ENCODE measurements at places on chromosomes 13 and 19.

DNA sequence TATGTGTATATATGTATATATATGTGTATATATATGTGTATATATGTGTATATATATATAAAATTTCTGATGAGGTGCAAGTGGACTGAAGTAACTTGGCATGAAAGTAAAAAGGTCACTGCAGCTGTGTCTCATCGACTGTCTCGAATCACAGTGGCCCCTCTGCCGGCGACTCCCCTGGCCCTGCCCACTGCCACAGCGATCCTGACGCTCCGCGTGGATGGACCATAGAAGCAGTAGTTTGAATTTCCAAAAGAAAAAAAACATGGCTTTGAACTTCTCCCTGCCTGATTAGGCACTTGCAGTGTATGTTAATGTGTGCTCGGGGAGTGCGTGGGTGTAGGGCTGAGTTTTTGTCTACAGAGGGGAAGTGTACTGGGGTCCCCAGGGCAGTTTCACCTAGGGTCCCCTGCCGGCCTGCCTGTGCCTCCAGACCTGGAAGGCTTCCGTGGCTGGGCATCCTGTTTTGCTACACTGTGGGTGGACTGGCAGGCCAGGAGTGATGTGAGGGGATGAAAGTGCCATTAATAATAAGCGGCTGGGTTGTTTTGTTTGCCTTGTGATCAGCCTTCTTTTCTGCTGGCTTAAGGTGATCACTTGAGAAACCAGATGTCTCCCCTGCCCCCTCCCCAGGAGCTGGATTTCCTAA is 10.8 kb downstream of the ZIC5 start:
- DNase-seq: no peak

- no peak for DNase-seq
Measured at GRCh38 chr13:31978021-31978420, 53.6 kb upstream of the FRY start.

DNA sequence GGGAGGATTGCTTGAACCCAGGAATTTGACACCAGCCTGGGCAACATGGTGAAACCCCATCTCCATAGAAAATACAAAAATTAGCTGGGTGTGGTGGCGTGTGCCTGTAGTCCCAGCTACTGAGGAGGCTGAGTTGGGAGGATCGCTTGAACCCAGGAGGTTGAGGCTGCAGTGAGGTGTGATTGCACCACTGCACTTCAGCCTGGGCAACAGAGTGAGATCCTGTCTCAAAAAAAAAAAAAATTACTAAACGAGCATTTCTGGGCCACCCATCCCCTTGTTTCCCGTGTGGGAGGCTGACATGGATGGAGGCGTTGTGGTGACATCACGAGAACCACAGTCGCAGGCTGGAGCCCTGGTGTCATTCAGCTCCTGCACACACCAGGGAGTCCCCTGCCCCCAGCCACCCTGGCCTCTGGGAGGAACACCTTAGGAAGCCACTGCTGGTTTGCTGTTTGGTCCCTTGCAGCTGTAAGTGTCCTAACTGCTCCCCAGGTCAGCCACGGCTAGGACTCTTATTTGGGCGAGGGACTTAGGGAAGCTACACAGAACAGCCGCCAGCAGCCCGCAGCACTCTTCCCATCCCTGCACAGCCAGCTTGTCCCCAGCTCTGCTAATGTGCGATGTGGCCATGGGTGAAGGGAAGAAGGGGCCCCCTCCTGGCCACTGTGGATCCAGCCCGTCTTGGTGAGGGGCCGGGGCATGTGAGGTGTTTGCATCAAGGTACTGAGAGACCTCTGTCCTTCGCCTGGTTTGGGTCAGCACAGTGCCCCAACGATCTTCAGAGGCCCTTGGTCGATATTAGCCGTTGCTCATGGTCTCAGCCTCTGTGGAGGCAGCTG is 12.7 kb downstream of the NKPD1 start:
- no peak for DNase-seq

DNA sequence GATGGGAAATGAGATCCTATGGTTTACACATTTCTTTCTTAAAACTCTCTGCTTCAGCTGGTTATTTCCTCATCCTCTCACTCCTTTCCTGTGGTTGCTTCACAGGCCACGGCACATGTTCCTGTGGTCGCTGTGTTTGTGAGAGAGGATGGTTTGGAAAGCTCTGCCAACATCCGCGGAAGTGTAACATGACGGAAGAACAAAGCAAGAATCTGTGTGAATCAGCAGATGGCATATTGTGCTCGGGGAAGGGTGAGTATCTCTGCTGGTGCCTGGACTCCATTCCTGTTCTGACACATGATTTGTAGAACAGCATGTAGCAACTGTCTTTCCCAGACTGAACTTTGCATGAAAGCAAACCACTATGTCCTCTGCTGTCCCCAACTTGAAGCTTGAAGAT is 254.2 kb downstream of the ITGBL1 start:
- peak; percentile 16 for DNase-seq

DNA sequence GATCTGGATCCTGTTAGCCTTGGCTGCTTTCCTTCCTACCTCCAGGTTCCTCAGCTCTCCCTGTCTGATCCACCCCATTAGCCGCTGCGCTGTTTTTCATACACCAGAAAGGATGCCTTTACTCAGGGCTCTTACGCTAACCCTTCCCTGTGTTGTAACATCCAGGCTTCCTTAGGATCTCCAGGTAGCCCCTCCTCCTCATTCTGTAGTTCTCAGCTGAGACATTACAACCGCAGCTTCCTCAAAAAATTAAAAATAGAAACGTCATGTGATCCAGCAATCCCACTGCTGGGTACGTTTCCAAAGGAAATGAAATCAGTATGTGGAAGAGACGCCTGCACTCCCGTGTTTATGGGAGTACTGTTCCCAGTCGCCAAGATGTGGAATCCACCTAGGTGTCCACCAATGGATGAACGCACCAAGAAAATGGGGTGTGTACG is 18.4 kb upstream of the MYADM start:
- DNase-seq: peak; percentile 90

- no peak for DNase-seq
Measured at GRCh38 chr13:30446126-30446500, 19.6 kb downstream of the HMGB1 start.

DNA sequence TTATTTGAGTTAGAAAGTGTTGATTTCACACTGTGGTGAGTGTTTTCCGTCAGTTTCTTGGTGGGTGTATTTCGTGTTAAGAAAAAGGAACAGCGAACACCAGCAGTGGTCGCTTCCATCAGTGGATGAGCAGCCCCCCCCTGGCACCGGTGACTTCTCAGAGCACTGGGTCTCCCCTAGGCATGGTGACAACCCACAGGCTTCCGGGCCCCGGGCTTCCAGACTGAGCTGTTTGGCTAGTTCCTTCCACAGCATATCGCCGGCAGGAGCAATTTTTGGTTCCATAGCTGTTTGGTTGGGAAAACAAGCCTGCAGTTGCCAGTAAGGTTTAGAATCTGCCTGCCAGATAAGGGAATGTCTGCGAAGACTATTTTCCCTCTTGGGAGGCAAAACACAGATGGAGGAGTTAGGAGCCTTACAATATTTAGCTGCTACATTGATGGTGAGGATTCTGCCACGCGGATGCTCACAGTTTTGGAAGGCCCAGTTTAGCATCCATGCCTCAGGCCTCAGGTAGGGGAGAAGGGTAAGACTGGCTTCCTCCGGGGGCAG is 18.7 kb upstream of the ZNF536 start:
- no peak for DNase-seq

GRCh38 chr13:36369268-36370107 is 23.3 kb upstream of the SPART start:
- no peak for DNase-seq

- no peak for DNase-seq
Measured at GRCh38 chr19:48568345-48568886, 16.4 kb downstream of the SULT2B1 start.

DNA sequence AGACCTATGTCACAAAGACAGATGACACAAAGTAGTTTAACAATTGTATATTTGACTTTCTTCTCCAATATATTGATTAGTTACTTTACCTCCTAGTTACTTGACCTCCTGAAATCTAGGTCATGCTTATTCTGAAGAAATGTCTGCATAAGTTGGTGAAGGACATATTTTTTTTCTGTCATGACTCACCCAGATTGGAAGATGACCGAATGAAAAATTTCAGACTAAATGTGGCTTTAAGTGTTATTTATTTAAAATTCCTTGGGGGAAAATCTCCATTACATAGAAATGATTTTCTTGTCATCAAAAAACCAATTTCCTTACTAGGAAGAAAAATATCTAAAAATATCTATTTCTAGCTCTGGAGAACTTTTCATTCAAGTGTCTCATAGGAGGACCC is 217.1 kb downstream of the POSTN start:
- DNase-seq: no peak

- DNase-seq: peak; percentile 81
Measured at GRCh38 chr13:21435687-21436151, 23.4 kb downstream of the ZDHHC20 start.

DNA sequence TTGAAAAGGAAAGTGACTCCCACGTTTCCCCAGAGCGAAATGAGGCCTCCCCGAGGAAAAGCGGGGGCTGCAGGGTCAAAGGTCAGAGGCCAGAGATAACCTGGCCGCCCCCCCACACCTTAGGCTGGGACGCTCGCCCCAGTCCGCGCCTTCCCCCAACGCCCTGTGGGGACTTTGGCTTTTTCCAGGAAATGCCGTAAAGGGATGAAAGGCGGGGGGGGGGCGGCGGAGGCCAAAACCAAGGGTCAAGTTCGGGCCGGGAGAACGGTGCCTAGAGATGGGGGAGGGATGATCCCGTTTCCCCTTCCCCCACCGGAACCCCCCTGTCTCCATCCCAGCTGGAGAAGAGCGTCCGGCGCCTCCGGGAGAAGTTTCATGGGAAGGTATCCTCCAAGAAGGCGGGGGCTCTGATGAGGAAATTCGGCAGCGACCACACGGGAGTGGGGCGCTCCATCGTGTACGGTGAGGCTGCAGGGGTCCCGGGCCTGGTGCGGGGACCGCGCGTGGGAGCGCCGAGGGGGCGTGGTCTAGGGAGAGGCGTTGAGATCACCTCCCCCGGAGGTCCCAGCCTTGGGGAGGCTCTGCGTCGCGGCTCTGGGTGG is 575 bp downstream of the SHFL start:
- no peak for DNase-seq

DNA sequence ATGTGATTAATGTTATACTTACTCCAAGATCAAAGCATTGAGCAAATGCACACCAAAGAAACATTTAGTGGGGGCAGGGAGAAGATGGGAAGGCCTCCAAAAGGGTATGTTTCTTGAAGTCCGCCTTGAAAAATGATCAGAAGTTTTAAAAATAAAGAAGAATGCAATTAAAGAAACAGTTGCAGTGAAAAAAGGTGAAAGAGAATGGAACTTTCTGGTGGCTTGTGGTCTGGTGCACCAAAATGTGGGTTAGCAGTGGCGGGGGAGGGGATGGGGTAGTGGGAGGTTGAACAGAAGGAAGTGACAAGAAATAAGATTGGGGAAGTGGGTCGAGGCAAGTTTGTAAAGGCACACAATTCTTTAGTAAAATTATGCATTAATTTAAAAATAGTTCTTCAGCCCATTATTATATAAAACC is 2.5 kb downstream of the LCP1 start:
- peak; percentile 65 for DNase-seq

- DNase-seq: no peak
Measured at GRCh38 chr19:55224038-55224665, 4.4 kb downstream of the TMEM86B start.

GRCh38 chr13:79227418-79227817 is 178.6 kb downstream of the RBM26 start:
- DNase-seq: peak; percentile 8

- DNase-seq: no peak
Measured at GRCh38 chr13:45786293-45786920, 65.1 kb downstream of the SIAH3 start.

All from inflammatory macrophage treated with lipopolysaccharide for 1 hour (primary cell).